ENCODE measurements at places on chromosomes 5 and 9. TPM values are rescaled to one million over a fixed set of nuclear protein-coding genes. Genes with fewer than 3 reads are reported as not detected.

SPINK13 gene
- 0.73 TPM for polyA plus RNA-seq

ELOVL7 gene
- 4.2 TPM for polyA plus RNA-seq

PSD2 gene
- polyA plus RNA-seq = 1.9 TPM

TUSC1 gene
- 16.1 TPM for polyA plus RNA-seq

SLC4A9 gene
- 0.19 TPM for polyA plus RNA-seq

TEX48 gene
- not detected for polyA plus RNA-seq

RNF183 gene
- 0.67 TPM for polyA plus RNA-seq
